Mucosa of descending colon (tissue), 3 donors: ENCODE measurements at places on chromosomes 4 and X.

DNA sequence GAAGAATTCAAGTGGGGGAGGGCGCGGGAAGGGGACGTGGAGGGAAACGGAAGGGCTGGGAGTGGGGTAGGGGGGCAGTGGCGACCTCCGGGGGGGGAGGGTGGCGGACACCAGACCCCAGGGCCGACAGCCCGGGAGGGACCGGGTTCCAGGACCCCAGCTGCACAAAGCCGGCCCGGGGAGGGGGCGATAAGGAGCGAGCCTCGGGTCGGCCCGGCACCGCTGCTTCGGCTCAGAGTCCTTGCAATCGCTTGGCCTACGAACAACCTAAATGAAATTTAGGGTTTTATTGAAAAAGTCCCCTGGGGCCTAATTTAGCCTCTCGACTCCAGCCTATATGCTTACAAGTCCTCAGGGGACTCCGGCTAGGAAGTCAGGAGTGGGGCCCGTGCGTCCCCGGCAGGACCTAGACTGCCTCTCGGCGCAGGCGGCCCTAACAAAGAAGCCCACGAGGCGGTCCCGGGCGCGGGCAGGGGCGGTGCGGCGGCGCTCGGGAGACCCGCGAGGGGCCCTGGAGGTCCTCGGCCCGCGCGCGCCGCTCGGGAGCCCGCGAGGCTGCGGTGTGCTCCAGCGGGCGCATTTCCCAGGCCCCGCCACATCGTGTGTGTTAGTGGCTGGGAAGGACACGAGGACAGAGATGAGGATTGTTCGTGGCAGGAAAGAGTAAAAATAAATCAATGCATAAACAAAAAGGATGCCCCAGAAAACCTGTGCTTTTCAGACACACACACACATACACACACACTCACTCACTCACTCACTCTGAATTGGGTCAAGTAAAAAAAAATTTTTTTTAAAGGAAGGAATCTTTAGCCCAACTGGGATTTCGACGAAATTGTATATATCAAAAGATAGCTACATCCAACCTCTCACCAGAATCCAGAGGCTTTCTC, 70.0 kb downstream of the MGST2 start:
- DNase-seq, result no peak

- no peak for DNase-seq
Measured at GRCh38 chr4:153005899-153006381, 69.8 kb downstream of the FHDC1 start.

DNA sequence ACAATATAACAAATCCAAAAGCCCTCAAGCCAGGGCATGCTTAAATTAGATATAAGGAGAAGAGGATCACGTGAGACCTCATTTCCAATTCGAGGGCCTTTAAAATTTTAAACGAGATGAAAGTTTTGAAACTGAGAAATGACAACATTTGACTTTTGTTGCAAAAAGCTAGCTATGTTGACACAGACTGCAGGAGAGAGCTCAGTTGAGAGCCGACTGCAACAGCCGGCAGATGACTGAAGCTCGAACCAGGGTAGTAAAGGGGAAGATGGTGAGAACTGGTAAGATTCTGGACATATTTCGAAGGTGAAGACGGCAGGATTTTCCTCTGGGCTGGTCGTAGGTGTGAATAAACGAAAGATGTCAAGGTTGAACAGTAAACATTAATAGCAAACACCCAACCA, 773 bp downstream of the PRMT9 start:
- no peak for DNase-seq

- no peak for DNase-seq
Measured at GRCh38 chrX:109927663-109928273, 75.1 kb upstream of the TMEM164 start.

- DNase-seq, result no peak
Measured at GRCh38 chr4:17762726-17763125, 18.7 kb downstream of the FAM184B start.
